Stimulated activated CD8-positive, alpha-beta memory T cell treated with anti-CD3 and anti-CD28 coated beads, Interleukin-7, amount 100 ng/mL, for 24 hours (primary cell): ENCODE measurements at places on chromosomes 7 and 10.

GRCh38 chr7:138208864-138209263 lies 132.6 kb downstream of the AKR1D1 start:
- no peak for DNase-seq

- no peak for DNase-seq
Observed at GRCh38 chr10:963186-963585, 25.0 kb upstream of the GTPBP4 start.

DNA sequence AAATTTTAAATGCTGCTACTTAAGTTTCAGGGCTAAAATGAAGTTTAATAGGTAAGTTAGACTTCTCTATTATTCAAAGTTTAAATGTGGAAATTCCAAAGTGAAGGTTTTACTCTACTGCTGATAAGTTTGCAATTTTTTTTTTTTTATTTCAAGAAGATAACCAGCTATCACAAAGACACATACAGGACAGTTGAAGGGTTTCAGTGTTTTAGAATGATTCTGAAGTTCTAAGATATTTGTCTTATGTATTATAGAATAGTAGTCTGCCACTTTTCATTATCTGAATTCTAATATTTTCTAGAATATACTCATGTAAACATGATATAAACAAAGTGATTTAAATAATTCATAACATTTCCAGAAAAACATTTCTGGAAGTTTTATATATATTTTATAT lies 7.0 kb upstream of the CD36 start:
- no peak for DNase-seq

DNA sequence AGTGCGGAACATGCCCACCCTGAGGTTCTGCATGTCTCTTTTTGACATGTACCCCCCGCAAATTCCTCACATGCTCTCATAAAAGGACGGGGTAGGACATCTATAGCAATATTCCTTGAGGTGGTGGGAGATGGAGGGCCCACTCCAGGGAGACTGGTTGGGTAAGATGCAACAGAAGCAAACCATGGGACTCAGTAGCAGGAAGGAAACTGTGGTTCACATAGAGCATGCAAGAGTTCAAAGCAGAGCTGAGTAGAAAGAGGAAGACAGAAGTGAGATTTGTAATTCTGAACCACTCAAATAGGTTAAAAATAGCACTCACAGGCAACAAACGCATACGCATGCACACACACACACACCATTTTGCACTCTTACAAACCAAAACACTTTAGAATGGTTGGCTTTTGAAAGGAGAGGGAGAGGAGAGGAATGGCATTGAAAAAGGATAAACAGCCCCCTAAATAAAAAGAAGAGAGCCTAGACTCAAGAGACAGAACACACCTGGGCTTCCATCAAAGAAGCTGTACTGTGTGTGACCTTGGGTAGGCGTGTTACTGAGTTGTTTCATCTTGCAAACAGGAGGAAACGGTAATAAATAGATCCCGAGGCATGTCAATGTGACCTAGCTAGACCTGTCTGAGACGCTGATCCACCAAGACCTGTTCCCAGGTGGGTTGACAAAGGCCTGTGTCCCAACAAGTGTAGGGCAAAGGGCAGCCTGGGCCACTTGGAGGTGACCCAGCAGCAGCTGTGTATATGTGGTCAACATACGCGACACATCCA lies 77.6 kb upstream of the LRRC4 start:
- DNase-seq, result no peak

DNA sequence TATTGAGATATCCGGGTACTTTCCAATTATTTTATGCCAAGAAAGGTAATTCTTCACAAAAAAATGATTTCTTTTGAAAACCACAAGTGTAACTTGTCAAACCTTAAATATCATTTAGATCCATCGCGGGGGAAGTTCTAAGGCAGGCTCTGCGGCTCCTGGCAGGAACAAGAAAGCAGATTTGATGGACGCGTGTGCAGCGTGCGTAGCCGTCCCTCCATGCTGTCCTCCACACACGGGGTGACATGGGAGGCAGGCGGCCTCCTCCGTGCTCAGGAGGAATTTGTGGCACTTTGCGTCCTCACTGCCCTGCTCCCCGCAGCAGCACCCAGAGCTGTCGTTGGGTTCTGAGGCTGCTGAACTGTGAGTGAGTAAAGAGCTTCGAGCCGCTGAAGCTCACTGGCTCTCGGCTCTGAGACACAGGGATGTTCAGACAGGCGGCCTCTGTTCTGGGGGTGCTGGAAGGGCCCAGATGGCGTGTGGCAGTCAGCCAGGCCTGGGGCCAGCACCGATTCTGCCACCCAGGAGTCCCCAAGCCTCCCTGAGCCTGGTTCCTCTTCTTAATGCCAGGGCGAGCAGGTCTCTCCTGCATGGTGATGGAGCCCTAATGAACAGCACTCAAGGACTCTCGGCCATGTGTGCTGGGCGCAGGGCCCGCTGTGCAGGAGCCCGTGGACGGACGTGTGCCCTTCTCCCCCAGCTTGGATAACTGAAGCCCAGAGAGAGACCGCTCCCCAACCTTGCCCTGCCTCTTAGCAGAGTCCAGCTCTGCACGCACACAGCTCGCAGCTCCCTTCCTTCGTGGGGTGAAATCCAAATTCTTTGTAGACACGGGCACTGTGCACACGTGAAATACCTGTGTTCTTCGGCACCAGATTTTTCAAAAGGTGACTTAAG lies 185.4 kb upstream of the SHH start:
- no peak for DNase-seq

GRCh38 chr7:12655161-12655560 lies 32.3 kb upstream of the ARL4A start:
- no peak for DNase-seq

DNA sequence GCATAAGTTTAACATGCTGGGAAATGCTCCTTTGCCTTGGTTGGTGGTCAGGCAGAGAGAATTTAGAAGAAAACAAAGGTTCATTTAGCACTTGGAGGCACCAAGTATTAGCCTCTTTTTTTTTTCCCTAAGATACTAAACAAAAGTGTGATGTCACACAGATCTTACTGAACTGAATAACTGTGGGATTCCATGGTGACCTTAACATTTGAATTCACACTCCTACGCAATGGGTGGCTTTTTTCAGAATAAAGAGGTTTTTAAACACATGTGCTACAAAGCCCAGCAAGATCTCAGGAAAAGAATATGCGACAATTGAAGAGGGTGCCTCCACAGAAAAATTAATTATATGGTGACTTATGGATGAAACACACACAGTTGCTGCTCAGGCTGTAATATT lies 133.4 kb upstream of the ABCB5 start:
- no peak for DNase-seq

GRCh38 chr7:142855114-142855743 lies 353 bp downstream of the EPHB6 start:
- DNase-seq, result no peak

- DNase-seq, result no peak
Observed at GRCh38 chr10:132972149-132972985, 30.0 kb upstream of the CFAP46 start.

- no peak for DNase-seq
Observed at GRCh38 chr7:30971440-30971839, 7.7 kb downstream of the GHRHR start.
